ENCODE measurements at places on chromosomes 16 and 17.

DNA sequence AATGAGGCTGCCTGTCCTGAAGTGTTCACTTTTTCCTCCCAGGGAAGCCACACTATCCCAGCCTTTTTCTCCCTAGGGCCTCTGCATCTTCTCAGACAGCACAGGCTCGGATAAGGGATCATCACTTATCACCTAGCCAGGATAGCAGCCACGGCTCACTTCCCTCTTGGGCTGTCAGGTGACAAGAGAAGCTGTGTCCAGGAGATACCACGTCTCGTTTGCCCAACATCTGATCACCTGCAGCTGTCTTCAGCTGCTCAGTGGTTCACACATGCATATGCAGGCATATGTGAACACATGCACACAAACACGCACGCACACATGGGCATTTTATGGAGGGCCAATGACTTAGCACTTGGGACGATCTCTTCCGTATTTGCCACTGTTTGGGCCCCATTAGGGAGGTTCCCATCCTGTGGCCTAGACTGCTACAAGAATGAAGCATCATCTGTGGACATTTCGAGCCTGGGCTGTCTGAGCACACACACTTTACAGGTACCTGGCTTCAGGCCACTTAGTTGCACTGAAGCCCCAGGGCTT lies 32.4 kb upstream of the ADORA2B start:
- DNase-seq = no peak

- DNase-seq = no peak
These were observed 30.7 kb upstream of the SLC5A11 start for GRCh38 chr16:24815021-24815420.

- DNase-seq = peak; percentile 78
These were observed 6.0 kb downstream of the RNF157 start for GRCh38 chr17:76234354-76234679.

GRCh38 chr17:31048780-31049179 lies 46.0 kb upstream of the NF1 start:
- no peak for DNase-seq

- no peak for DNase-seq
These were observed 4.1 kb downstream of the USH1G start for GRCh38 chr17:74918906-74919305.

Data from activated CD4-positive, alpha-beta T cell treated with anti-CD3 and anti-CD28 coated beads, Interleukin-2, Interleukin-4, amounts not matched to agents 100 ng/mL and 50 ng/mL, durations not matched to agents 16 hours and 8 hours (primary cell).